Activated naive CD4-positive, alpha-beta T cell treated with anti-CD3 and anti-CD28 coated beads for 36 hours (primary cell): ENCODE measurements at places on chromosomes 4 and X.

DNA sequence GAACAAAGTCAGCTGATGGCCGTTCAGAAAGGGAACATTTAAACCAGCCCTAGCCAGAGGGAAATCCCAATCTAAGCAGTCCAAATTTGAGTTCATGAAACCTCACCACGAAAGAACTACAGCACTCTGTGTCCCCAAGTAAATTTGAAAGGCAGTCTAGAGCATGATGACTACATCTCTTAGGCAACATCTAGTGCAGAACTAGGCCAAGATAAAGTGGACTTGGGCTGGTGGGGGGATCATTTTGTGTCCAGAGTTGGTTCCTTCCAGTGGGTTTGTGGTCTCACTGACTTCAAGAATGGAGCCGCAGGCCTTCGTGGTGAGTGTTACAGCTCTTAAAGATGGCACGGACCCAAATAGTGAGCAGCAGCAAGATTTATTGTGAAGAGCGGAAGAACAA, 64.9 kb downstream of the KLHL4 start:
- no peak for DNase-seq

DNA sequence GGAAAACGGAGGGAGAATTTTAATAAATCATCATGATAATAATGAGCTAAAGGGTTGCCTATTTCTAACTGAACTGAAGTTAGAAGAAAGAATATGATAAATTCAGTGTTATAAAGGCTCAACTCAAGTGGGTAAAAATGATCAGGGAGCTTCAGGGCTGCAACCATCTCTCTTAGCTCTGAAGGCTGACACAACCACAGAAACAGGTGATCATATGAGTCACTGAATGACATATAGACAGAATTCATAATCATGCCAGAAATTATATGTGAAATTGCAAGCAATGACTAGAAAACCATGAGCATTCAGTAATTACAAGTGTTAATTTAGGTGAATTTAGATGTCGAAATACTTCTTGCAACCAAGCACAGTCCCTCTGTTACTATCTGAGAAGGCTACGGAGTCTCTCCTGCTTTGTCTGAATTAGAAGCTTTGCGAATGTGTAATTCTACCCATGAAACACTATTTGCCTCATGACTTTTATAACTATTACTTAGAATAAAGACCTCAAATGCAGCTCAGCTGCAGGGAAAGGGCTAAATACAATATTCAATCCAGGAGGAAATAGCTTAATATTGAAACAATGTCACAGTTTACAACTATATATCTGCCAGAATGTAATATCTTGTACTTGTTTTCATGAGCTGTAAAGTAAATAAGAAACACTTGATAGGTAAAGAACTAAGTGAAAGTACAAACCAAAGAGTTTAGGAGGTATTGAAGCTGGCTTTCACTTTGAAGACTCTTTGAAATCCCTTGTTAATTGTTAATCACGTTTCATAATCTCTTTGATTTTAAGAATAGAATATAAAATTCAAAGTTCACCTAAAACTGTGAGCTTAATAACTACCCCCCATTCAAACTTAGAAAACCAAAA, 1972.6 kb downstream of the ARAP2 start:
- DNase-seq, result no peak

GRCh38 chr4:24764345-24764744, 31.0 kb upstream of the SOD3 start:
- DNase-seq, result no peak

- no peak for DNase-seq
Measured at GRCh38 chr4:175714686-175715085, 97.4 kb downstream of the GPM6A start.

GRCh38 chr4:159191989-159192388, 89.1 kb downstream of the RAPGEF2 start:
- DNase-seq, result no peak

- no peak for DNase-seq
Measured at GRCh38 chr4:185811509-185812364, at the start of gene SORBS2. Gene SORBS2 (minus strand): TSS chr4:185812194. CDS start chr4:185690571, 121,623 bp downstream.

GRCh38 chr4:65738134-65738533, 67.8 kb upstream of the EPHA5 start:
- DNase-seq, result no peak

GRCh38 chr4:63036159-63036866, 1372.9 kb downstream of the TECRL start:
- no peak for DNase-seq

DNA sequence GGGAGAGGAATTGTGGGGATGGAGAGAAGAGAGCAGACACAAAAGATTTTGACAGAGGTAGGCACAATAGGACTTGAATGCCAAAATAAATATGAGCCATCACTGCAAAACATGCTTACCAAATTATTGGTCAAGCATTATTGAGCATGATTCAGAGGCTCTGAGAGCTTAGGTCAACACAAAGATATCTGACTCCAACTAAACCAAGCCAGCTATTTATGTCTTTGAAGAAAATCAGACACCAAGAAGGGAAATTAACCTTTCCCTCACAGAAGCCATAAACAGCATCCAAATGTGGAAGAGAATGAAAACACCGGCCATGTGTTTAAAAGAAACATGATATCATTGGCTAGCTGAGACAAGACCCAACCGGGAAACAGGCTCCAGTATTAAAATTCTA, 323.2 kb downstream of the RAB28 start:
- DNase-seq, result no peak

DNA sequence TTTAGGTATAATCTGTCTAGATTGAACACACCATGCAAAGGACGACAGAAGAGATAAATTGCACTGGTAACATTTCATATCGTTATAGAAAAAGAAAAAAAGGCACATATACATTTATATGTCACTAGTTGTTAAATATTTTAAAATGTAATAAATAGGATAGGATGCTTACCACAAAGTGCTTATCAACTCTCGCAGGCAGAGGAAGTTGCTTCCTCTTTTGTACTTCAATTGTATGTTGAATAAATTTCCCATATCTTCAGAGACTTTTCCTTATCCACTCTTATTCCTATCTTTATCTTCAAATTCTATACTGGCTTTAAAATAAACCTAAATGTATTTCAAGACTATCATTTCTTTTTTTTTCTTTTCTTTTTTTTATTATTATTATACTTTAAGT, 163.3 kb upstream of the SPOCK3 start:
- no peak for DNase-seq

GRCh38 chrX:19554786-19555185, 39.5 kb upstream of the MAP3K15 start:
- peak; percentile 55 for DNase-seq

- no peak for DNase-seq
Measured at GRCh38 chrX:112367065-112367464, 284.5 kb upstream of the TRPC5 start.

DNA sequence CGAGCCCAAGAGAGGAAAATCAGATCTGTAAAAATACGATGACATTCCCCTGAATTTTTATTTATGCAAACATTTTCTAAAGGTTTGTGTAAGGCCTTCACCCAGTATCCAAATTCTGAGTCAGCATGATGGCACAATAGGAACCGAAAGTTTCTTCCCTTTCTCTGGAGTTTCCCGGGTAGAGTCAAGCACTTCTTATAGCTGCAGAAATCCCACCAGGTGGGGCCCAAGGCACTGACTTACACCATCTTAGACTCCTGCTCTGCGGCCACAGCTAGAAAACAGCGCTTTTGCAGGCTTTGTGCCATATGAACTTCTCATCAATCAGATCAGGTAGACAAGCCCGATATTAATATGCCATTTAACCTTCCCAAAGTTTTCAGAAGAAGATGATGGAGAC, 13.4 kb downstream of the LEF1 start:
- DNase-seq, result peak; percentile 76

- DNase-seq, result no peak
Measured at GRCh38 chr4:173217727-173218126, 49.1 kb downstream of the GALNT7 start.

- DNase-seq, result no peak
Measured at GRCh38 chr4:53532521-53532920, 58.8 kb downstream of the LNX1 start.

- peak; percentile 38 for DNase-seq
Measured at GRCh38 chr4:120902925-120903324, 19.6 kb downstream of the PRDM5 start.

GRCh38 chrX:102832661-102833060, 104.4 kb upstream of the RAB40AL start:
- no peak for DNase-seq
